Activated CD4-positive, alpha-beta T cell treated with anti-CD3 and anti-CD28 coated beads for 36 hours (primary cell): ENCODE measurements at places on chromosomes 12 and 14. TPM values are rescaled to one million over a fixed set of nuclear protein-coding genes. Genes with fewer than 3 reads are reported as not detected.

The PLD4 gene
- total RNA-seq = not detected

- DNase-seq = no peak
Measured at GRCh38 chr12:62194616-62195015, 65.6 kb upstream of the USP15 start.

DNA sequence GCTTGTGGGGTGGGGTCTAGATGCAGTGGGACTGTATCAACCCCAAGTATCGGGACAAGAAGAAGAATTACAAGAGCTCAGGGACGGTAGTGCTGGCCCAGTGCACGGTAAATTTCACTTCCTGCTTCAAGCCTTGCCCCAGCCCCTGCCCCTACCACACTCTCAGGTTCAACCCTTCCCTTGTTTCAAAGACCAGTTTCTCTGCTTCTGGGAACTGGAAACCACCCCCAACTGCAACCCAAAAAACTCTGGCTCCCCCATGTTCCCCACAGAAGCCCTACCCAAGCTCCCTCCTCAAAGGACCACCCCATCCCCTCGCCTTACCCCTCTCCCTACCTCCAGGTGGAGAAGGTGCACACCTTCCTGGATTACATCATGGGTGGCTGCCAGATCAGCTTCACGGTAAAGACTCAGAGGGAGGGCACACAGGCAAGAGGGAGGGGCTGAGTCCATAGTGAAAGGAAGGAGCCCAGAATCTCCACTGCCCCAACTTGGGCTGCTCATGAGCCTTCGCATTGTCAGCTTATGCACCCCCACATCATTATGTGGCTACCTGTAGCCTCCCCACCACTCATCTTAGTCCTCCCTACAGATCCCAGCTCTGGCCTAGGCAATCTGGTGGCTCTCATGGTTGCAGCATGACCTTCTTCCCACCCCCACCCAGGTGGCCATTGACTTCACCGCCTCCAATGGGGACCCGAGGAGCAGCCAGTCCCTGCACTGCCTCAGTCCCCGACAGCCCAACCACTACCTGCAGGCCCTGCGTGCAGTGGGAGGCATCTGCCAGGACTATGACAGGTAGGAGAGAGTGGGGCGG lies 4.3 kb downstream of the CPNE6 start:
- DNase-seq = no peak

DNA sequence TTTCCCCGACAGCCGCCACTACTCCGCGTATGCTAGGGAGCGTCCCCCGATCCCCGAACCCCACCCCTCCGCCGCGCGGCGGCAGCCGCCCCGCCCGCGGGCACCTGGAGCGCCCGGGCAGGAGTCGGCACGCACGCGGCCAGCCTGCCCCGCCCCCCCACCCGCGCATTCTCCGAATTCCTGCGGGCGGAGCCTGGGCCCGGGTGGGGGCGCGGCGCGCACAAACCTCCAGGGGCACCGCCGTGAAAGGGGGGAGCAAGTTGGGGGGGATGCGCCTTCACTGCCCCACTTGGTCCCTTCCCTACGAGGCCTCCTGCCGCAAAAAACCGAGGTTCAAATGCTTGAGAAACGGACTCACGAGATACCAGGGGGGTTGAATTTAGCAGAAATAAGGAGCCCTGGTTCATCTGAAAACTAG lies 1.7 kb downstream of the AJUBA start:
- DNase-seq = peak; percentile 56

The MGP gene
- total RNA-seq = not detected

The CABP1 gene
- 0.73 TPM for total RNA-seq
